ENCODE measurements at places on chromosomes 7 and 10. TPM values are rescaled to one million over a fixed set of nuclear protein-coding genes. Genes with fewer than 3 reads are reported as not detected.

LBX1 gene
- total RNA-seq, result not detected

LRRC4 gene
- 1.6 TPM for total RNA-seq

CHRM2 gene
- not detected for total RNA-seq

GIMAP7 gene
- 43.6 TPM for total RNA-seq

CH25H gene
- 3.2 TPM for total RNA-seq

HYAL4 gene
- not detected for total RNA-seq

AGAP4 gene
- 17.5 TPM for total RNA-seq

IDI2 gene
- total RNA-seq, result not detected

HKDC1 gene
- 27.4 TPM for total RNA-seq

KIF11 gene
- total RNA-seq, result 1.6 TPM

OR2A25 gene
- not detected for total RNA-seq

YKT6 gene
- 60.2 TPM for total RNA-seq

C10orf62 gene
- total RNA-seq, result 1.6 TPM

INA gene
- total RNA-seq, result 0.16 TPM

ABCC2 gene
- total RNA-seq, result 2.3 TPM

PRLHR gene
- total RNA-seq, result not detected

ASAH2B gene
- 5.2 TPM for total RNA-seq

VAX1 gene
- total RNA-seq, result not detected

TRIP6 gene
- 74.4 TPM for total RNA-seq

IFIT2 gene
- total RNA-seq, result 12.2 TPM

ZNF727 gene
- total RNA-seq, result 5.3 TPM

C10orf90 gene
- not detected for total RNA-seq

DNAJC12 gene
- total RNA-seq, result 2.5 TPM

AKR1C8 gene
- total RNA-seq, result 0.66 TPM

HGF gene
- total RNA-seq, result 23.8 TPM

CDHR3 gene
- total RNA-seq, result 7.1 TPM

RNF32 gene
- total RNA-seq, result 2.7 TPM

ANKRD26 gene
- 9.3 TPM for total RNA-seq

C7orf57 gene
- total RNA-seq, result 0.63 TPM

AEBP1 gene
- total RNA-seq, result 164 TPM

FOXP2 gene
- total RNA-seq, result 8.0 TPM

ECD gene
- 27.5 TPM for total RNA-seq

SYT15 gene
- 12.7 TPM for total RNA-seq

GIMAP8 gene
- 24.3 TPM for total RNA-seq

SSC4D gene
- total RNA-seq, result 2.1 TPM

ELAPOR2 gene
- total RNA-seq, result 9.0 TPM

OR6V1 gene
- total RNA-seq, result not detected

FAM180A gene
- 1.7 TPM for total RNA-seq

MPLKIP gene
- total RNA-seq, result 32.1 TPM
